ENCODE measurements at places on chromosomes 4 and X. TPM values are rescaled to one million over a fixed set of nuclear protein-coding genes. Genes with fewer than 3 reads are reported as not detected.

The ARHGAP6 gene
- 6.4 TPM for total RNA-seq

The DCHS2 gene
- total RNA-seq: 0.84 TPM

The MBNL3 gene
- total RNA-seq: 2.4 TPM

The CXCL13 gene
- total RNA-seq: 0.18 TPM

The ADGRL3 gene
- 0.42 TPM for total RNA-seq

The UGT2B11 gene
- total RNA-seq: not detected

The CTAG2 gene
- total RNA-seq: 0.39 TPM

DNA sequence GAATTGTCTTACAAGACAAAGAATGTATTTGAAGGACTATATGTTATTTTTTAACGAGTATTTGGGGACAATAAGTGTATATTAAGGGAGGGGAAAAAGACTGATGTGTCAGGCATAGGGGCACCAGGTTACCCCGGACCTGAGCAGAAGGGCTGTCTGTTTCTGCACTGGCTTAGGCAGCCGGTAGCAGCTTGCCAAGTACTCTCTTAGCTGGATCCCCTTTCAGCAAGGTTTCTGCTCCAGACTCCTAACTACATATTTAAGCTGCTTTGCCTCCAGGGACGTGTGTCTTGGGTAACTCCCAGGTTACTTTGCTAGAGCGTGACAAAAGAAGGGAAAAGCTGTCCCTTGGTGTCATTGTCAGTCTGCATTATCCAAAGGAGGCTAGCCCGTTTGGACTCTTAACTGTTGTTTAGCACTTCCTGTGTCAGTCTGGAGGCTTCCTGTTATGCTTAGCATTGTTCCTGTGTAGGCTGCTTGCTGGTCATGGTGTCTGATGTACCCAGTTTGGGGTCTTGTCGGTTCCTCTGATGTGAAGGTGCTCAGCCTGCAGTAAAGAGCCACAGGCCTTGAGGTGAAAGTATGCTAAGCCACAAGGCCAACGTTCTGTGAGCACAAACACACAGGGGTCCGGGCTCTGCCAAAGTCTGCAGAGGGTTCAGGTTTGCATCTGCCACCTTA lies 11.6 kb downstream of the CXCR3 start:
- H3K27me3 ChIP-seq: no peaks in the 10 kb centered on the region
- peaks cover 4% of the 10 kb centered on the region for H3K4me1 ChIP-seq
- no peak overlapping the region for H3K27ac ChIP-seq
- H3K4me3 ChIP-seq: no peak overlapping the region

GRCh38 chr4:11116940-11117339 lies 311.8 kb downstream of the HS3ST1 start:
- H3K27ac ChIP-seq: no peak overlapping the region
- H3K27me3 ChIP-seq: no peaks in the 10 kb centered on the region
- H3K4me1 ChIP-seq: no peaks in the 10 kb centered on the region
- H3K36me3 ChIP-seq: no peaks in the 10 kb centered on the region

GRCh38 chr4:143616771-143617170 lies 83.7 kb downstream of the FREM3 start:
- no peaks in the 10 kb centered on the region for H3K4me1 ChIP-seq
- H3K27me3 ChIP-seq: no peaks in the 10 kb centered on the region
- no peak overlapping the region for H3K27ac ChIP-seq

DNA sequence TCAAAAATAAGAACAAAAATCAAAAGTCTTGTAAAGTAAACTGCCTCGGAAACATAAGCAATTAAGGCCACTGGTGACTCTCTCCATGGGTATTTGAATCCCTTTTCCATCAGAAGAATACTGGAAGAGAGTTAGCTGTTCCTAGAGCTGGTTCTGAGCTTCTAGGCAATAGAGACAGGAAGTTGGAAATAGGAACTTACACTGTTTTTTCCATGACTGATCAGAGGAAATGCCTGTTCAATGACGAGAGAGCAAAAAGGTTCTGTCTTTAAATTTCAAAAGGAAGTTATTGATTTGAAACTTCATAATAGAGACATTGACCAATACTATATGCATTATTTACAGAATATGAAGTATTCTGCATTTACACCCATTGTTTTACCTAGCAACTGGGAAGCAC lies 503.5 kb upstream of the ARX start:
- DNase-seq: no peak
- no peak overlapping the region for H3K4me3 ChIP-seq
- no peaks in the 10 kb centered on the region for H3K4me1 ChIP-seq
- H3K27me3 ChIP-seq: no peaks in the 10 kb centered on the region
- no peaks in the 10 kb centered on the region for H3K36me3 ChIP-seq

- no peaks in the 10 kb centered on the region for H3K4me1 ChIP-seq
- no peak overlapping the region for H3K27ac ChIP-seq
- no peaks in the 10 kb centered on the region for H3K27me3 ChIP-seq
- no peak for DNase-seq
These were observed 359.4 kb downstream of the ARAP2 start for GRCh38 chr4:35884714-35885480.

DNA sequence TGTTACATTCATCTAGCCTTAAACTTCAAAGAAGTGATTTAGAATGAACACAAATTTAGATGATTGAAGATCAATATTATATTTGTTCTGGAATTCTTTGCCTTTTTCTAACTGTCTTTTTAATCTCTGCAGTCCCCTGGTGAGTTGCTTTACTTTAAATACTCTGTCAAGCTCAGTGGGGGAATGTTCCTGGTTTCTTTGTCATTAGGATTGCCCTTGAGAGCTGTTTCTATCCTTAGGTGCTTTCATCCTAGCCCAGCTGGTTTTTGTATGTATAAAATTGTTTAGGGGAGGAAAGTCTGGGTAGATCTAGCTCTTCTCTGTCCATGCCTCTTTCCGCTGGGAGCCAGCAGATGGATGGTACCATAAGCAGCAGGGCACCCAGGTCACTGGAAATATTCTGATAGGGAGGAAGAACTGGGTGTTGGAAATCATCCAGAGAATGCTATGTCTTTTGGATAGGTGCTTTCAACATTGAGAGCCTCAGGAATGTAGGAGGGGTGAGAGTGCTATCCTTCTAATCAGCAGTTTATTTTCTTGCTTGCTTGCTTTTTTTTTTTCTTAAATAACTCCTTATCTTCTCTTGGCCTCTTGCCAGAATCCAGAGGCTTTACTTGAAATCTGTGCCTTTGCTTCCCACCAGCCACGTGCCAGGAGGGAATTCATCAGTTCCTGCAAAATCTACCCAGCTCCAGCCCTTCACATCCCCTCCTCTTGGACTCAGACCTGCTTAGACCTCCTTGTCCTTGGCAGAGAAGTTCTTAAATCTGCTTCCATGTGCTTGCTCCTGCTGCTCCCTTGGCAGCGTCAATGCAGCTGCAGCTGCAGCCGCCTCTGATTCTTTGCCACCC lies 215.3 kb upstream of the ANXA3 start:
- H3K27me3 ChIP-seq: no peaks in the 10 kb centered on the region
- no peaks in the 10 kb centered on the region for H3K4me1 ChIP-seq
- H3K4me3 ChIP-seq: no peak overlapping the region
- no peak overlapping the region for H3K27ac ChIP-seq

DNA sequence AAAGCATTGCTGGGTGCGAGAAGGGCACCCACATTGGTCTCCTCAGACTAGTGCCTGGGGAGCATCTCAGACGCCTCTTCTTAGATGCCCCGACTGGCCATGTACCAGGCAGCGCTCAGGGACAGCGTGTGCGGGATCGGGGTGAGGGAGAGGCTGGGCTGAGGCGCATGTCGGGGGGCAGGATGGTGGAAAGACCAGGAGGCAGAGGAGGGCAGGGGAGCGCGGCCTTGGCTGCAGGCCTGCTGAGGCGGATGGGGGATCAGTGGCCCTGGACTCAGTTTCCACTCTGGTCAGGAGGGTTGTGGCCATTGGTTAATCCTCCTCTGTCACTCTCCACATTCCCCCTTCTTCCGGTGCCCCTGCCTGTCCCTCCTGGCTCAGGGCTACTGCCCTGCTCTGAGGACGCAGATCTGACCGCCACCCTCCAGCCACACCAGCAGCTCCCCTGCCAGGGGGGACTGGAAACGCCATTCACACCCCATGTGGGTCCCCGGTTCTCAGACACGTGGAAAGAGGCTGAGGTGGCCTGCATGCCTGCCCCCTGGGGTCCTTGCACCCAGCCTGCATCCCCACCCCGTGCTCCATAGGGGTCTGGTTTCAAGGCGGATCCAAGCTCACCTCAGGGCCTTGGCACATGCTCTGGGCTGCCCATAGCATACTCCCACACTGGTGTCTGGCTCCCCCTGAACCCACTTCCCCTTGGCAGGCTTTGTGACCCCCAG lies 105.9 kb downstream of the CPZ start:
- DNase-seq: no peak
- H3K27ac ChIP-seq: no peak overlapping the region
- H3K4me1 ChIP-seq: no peaks in the 10 kb centered on the region
- no peak overlapping the region for H3K4me3 ChIP-seq
- peaks cover 16% of the 10 kb centered on the region for H3K27me3 ChIP-seq
- H3K36me3 ChIP-seq: no peaks in the 10 kb centered on the region

DNA sequence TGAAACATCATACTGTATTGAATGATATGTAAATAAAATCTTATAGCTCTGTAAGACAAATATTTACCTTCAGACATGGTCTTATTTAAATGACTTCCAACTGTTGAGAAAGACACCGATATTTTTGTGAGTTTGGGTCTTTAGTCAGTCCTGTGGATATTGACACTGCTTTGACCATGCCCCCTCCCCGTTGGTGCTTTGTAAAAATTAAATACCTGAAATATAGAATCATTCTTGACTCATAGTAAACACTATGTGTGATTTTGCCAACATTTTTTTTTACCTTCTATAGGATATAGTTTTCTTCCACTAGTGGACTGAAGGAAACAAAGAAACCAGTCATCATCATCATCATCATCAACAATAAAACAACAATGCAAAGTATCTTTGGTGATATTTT lies 114.3 kb upstream of the HS3ST1 start:
- H3K4me3 ChIP-seq: no peak overlapping the region
- H3K27me3 ChIP-seq: no peaks in the 10 kb centered on the region
- H3K36me3 ChIP-seq: no peaks in the 10 kb centered on the region
- H3K27ac ChIP-seq: no peak overlapping the region

- no peak for DNase-seq
- no peak overlapping the region for H3K4me3 ChIP-seq
- H3K27me3 ChIP-seq: peaks cover 40% of the 10 kb centered on the region
- no peak overlapping the region for H3K27ac ChIP-seq
These were observed 89.5 kb downstream of the OR13H1 start for GRCh38 chrX:131633285-131633917.

DNA sequence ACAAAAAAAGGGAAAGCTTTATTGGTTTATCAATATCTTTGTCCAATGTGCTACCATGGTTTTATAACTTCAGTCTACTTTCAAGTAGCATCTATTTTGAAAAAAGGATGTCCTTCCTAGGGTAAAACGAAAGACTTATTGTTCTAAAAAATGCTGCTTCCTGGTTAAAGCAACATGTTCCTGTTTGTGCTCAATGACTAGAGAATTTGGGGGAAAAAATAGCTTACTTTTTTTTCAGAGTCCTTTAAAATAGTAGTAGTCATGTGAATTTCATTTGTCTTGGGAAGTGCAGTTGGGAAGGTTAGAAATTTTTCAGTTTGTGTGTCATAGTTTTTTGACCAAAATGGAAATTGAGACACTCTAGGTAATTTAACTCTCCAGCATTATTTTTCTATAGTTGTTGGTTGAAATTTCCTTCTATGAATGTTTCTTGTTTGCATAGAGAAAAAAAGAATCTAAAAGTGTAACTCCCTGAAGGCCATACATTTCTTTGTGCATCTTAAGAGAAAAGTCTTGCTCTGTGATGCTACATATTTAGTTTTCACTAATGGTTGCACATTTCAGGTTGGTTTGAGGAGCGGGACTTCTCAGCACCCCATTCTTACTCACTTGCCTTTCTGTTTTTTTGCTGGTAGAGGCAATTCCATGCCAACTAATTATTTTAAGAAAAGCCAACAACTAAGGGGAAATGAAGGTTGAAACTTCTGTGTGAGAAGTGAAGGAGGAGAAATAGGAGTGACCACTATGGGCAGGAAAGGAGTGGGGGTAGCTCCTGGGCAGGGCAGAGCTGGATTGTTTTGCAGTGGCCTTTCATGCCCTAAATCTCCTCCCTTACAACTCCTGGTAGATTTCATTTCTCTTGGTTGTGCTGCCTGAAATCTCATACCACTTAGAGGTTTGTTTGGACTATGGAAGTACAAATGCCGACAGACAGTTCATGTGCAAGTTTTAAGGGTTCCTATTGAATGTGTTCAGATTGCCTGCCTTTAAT lies 76.4 kb downstream of the RAPGEF2 start:
- no peaks in the 10 kb centered on the region for H3K27me3 ChIP-seq
- DNase-seq: no peak
- peaks cover 59% of the 10 kb centered on the region for H3K4me1 ChIP-seq
- peak overlapping the region; percentile 37 for H3K27ac ChIP-seq
- no peaks in the 10 kb centered on the region for H3K36me3 ChIP-seq

DNA sequence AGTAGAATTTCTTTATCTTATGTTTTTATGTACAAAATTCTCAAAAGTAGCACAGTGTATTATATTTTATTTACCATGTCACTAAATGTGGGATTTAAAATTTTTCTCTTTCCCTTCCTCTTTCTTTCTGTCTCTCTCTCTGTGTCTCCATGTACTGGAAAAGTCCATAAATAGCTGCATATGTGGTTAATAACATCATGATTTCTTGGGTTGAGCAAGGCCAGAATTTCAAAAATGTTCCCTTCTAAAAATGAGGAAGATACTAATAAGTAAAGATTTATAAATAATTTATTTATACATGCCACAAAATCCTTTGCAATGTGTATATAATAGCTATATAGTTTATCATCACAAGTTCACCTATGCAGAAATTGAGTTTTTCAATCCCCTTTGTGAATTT lies 29.1 kb upstream of the DKK2 start:
- no peaks in the 10 kb centered on the region for H3K27me3 ChIP-seq
- no peak overlapping the region for H3K4me3 ChIP-seq
- no peaks in the 10 kb centered on the region for H3K36me3 ChIP-seq
- H3K4me1 ChIP-seq: no peaks in the 10 kb centered on the region
- H3K27ac ChIP-seq: no peak overlapping the region

GRCh38 chr4:184787766-184788503 lies 37.8 kb downstream of the ACSL1 start:
- H3K4me1 ChIP-seq: peaks cover 30% of the 10 kb centered on the region
- DNase-seq: no peak
- H3K36me3 ChIP-seq: peaks cover 87% of the 10 kb centered on the region
- H3K27ac ChIP-seq: peak overlapping the region; percentile 10

DNA sequence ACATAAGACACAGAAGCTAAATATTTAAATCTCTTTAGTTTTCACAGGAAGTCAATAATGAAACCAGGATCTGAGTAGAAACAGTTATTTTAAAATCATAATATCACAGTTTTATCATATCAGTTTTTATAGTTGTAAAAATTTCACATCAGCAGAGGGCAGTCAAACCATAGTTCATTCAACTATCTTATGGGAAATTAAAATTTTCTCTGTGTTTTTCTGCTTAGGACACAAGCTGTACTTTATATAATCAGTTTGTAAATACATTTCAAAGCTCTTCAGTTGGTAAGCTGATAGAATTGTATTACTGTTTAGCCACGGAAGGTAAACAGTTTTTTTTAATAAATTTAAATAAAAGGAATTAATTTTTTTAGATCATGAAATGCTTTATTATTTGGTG lies 204.8 kb upstream of the NUDT6 start:
- DNase-seq: no peak
- H3K4me1 ChIP-seq: no peaks in the 10 kb centered on the region
- H3K27me3 ChIP-seq: no peaks in the 10 kb centered on the region
- H3K27ac ChIP-seq: no peak overlapping the region

GRCh38 chr4:137238456-137239162 lies 293.7 kb downstream of the PCDH18 start:
- H3K27ac ChIP-seq: no peak overlapping the region
- no peak for DNase-seq
- H3K36me3 ChIP-seq: no peaks in the 10 kb centered on the region
- H3K4me3 ChIP-seq: no peak overlapping the region

All from psoas muscle (tissue), 8 donors.